ENCODE measurements at places on chromosomes 1 and 21.

DNA sequence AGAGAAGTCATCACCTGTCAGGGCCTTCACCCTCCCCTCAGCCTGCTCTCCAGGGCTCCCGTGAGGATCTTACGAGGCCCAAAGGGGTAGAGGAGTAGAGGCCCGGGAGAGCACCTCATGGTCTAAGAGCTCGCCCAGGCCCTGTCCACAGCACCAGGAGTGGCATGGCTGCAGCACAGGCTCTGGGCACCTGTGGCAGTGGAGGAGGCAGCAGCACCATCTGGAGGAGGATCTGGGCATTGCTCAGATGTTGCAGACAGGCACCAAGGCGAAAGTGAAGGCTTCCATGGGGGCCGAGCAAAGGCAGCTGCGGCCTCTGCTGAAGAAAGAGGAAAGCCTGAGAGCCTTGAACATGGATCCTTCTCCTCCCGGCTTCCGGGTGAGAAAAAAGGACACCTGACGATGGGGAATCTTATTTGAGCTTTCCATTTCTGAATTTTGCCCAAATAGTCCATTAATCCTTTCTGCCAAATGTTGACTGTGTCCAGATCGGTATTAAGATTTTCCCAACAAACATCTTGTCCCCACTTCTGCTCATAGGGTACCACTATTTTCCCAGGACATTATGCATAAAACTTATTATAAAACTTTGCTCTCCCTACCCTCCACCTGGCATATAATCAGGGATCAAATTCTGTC lies 604.7 kb downstream of the PTPRC start:
- peak; percentile 32 for DNase-seq

DNA sequence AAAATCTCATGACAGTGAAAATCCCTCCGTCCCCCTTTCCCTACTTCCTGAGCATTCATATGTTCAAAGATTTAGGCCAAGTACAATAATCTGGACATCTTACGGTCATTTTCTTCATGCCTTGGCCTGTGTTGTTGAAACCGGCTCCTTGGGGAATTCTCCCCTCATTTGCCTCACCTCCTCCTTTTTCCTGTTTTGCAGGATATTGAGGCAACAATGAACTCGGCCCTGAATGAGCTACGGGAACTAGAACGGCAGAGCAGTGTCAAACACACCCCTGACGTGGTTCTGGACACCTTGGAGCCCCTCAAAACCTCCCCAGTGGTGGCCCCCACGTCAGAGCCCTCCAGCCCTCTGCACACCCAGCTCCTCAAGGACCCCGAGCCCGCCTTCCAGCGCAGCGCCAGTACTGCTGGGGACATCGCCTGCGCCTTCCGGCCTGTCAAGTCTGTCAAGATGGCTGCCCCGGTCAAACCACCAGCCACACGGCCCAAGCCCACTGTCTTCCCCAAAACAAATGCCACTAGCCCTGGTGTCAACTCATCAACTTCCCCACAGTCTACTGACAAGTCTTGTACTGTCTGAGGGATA lies 9.3 kb upstream of the IKBKE start:
- no peak for DNase-seq

DNA sequence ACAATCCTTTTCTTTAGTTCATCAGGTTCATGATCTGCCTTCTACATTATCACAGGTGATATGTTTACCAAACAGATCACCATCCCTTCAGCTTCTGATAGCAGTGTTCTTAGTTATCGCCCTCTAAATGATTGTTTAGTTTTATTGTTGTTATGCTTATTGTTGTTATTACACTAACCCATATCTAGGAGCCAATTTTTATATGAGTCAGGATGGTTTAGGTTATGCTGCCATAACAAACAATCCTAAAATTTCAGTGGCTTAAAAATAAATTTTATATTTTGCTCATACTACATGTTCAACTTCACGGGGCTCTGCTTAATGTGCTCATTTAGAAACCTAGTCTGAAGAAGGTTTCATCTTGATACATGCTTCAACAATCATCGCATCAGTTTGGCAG lies 4.4 kb upstream of the JUN start:
- no peak for DNase-seq

DNA sequence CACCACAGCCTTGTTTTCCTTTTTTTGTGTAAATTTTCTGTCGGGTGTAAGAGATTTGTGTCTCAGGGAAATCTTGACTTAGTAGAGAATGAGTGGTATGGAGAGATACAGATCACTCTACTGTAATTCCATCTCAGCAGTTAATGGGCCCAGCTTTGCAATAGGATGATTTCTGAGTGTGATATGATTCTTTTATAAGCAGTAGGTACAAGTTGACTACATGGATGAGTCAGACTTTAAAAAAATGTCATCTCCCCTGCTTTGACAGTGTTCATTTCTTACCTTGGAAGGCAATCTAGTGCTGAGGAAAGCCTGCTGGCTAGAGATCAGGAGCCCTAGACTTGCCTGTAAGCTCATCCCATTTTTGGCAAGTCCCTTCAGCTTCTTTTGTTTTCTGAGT lies 261.9 kb downstream of the RYR2 start:
- DNase-seq: no peak

DNA sequence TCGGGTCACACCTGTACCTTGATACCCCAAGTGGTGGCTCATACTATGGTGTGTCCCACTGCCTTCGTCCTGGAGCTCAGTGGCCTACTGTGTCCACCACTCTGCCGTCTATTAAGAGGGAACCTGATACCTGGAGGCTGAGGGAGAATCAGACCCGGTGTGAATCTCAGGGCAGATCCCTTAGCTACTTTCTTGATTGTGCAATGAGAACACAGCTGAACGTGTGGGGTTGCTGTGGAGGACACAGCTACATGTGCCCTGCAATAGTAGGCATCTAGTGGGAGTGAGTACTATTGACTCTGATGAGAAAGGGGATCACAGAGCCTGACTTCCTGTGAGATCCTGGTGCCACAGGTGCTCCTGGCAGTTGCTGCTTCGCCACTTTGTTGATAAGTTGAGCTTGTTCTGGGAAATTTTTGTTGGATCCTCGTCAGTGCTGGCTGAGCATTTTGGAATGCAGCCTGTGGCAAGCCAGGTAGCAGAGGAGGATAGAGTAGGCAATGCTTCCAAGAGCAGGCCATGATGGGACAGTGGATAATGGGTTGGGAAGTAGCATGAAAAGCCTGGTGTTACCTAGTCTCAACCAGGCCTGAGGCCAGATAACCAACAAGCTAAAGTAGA lies 28.2 kb upstream of the MPZL1 start:
- DNase-seq: no peak

DNA sequence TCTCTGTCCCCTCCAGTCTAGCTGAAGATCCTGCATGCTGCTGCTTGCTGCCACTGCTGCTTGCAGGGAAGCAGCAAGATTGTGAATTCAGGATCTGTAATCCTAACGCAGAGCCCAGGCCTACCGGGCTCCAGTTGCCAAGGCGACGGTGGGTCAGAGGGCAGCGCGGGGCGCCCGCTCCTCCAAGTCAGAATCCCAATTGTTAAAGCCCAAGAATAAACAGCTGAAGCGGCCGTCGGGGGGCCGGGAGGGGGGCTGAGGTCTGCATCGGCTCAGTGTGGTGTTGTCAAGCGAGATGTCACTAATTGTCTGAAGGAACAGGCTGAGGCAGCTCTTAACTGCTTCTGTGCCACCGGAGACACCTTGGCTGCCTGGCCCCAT lies 36.8 kb downstream of the AHDC1 start:
- DNase-seq: no peak

DNA sequence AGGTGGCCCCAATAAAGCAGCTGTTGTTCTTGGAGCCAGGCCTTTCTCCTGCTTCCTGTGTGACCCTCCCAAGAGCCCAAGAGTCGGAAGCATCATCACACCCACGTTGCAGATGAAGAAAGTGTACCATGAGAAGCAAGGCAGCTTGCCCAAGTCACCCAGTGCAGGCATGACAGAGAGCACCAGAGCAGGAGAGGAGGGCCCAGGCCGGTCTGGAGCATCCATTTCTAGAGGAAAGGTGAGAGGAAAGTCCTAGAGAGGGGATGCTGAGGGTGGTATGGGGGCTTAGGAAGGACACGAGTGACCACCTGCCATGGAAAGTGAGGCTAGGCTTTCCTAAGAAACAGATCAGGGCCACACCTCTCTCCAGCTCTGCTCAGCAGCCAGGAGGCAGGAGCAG lies 47.0 kb downstream of the C1orf198 start:
- no peak for DNase-seq

GRCh38 chr1:4275083-4275482 lies 375.0 kb upstream of the C1orf174 start:
- DNase-seq: no peak

DNA sequence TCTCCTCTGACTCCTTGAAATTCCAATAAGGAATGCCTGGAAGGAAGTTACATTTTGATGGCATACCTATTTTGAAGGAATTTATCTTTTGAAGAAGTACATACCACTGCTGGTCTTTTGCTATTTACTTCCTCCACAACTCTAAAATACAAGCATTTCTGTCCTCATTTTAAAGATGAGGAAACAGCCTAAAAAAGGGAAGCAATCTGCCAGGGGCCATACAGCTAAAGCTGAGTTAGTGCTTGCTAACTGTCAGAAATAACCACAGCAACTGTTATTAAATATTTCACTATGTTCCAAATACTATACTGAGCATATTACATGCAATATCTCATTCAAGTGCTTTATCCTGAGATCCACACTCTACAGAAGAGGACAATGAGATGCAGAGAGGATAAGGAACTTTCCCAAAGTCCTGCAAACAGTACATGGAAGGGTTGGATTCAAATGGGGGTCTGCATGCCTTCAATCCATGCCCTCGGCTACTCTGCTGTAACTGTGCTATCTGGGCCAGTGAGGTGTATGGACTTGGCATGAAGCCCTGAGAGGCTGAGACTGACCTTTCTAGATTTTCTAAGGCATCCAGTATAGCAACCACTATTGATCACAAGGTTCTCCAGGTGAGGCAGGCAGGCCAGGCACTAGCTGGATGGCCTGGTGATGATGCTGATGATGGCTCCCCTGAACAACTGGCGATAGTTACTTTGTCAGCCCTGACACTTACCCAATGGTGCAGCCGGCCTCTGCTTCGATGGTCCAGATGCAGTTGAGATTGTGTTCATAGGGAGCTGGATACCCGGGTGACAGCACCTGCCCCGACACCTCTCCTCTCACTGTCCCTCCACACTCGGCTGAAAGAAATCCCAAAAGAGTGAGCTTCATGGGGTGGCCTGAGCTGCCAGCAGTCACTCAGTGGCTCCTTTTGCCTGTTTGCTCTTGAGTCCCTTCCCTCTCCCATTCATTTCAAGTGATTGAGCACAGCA lies 171.4 kb upstream of the HMGB4 start:
- no peak for DNase-seq
